ENCODE measurements at places on chromosomes 12 and 14.

- DNase-seq, result no peak
Observed at GRCh38 chr14:85016496-85016895, 513.4 kb upstream of the FLRT2 start.

DNA sequence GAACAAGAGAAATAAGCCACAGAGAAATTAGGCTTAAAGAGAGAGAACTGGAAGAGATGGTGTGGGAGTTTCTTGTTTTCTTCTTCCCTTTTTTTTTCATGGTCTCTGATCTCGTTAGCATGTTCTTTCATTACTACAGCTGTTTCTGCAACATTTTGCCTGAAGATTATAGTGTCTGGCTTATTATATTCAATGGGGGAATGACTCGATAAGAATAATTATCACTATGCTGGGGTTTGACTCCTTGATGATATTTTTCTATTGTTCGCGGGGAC is 70.0 kb downstream of the TMEM132C start:
- no peak for DNase-seq

- DNase-seq, result no peak
Observed at GRCh38 chr14:61644175-61644574, 51.1 kb upstream of the HIF1A start.

- no peak for DNase-seq
Observed at GRCh38 chr12:64923536-64923935, 99.1 kb downstream of the TBC1D30 start.

DNA sequence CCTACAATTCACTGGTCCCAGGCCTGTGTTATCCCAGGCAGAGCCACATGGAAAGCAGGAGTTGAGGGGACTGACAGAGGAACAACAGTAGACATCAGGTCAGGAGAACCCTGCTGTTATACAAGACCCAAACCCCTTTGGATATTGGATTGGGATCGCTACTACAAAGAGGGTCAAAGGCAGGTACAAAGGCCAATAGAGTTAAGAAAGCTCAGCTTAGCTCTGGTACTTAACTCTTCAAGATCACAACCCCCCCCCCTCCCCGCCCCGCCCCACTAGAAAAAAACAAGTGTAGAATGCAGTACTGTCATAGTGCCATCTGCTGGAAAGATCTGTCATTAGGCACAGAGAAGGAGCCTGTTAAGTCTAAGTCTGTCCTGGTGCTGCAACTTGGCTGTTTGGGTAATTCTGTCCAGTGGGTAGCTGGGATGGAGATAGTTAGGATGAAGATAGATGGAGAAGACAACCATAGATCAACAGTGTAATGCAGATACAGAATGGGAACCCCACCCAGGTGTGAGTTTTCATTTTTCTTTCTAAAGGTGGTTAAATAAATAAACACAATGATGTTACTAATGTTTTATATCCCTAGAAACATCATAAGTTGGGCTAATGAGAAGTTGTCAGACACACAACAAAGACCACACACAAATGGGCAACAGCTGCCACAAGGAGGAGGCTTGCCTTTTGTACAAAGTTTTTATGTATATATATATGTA is 17.2 kb downstream of the REM2 start:
- peak; percentile 22 for DNase-seq

DNA sequence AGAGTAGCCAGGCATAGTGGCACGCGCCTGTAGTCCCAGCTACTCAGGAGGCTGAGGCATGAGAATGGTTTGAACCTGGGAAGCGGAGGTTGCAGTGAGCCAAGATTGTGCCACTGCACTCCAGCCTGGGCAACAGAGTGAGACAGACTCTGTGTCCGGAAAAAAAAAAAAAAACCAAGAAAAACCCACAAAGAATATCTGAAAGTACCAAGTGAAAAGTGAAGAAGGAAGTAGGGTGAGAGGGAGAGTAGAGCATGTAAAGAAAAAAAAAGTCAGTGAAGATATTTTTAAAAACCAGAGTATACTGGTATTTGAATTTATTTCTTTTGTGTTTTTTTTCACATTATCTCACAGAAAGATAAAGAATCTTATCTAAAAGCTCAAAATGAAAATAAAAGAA is 43.3 kb upstream of the ISM2 start:
- DNase-seq, result no peak
